ENCODE measurements at places on chromosomes 4 and X. TPM values are rescaled to one million over a fixed set of nuclear protein-coding genes. Genes with fewer than 3 reads are reported as not detected.
A peak's percentile ranks its signal among the peaks of the same experiment; 100 is the strongest.

GRCh38 chrX:11215191-11215921, 77.9 kb upstream of the AMELX start:
- DNase-seq = no peak

DNA sequence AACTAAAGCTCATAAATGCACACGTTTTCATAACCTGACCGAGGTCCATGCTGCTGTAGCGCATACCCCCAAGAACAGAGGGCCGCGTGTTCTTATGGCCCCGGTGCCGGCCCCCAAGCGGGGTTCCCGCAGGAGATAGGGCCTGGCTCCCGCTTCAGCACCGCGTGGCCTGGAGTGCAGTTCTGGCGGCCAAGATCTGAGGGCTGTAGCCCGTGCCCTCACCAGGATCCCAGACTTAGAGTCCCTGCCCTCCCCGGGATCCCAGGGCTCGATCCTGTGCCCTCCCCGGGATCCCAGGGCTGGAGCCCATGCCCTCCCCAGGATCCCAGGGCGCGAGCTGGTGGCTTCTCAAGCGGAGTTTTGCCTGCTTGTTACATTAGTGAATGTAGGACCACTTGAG, 1.0 kb upstream of the GRPEL1 start:
- DNase-seq = no peak

DNA sequence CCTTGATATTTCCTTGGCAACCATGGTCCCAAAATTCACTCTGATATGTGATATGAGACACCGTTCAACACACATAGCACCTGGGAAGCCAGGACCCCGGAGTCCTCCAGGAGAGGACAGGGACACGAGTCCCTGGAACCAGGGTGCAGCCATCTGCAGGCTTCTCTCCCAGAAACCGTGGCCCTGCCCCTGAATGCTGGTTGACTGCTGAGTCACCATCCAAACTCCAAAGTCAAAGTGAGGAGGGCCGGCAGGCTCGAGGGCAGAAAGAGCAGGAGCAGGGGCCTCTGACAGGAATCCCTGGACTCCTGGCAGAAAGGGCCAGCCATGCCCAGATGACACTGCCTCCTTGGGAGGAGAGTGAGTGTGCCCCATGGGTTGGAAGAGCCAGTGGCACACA, 6.9 kb upstream of the PNMA6A start:
- DNase-seq = no peak

DNA sequence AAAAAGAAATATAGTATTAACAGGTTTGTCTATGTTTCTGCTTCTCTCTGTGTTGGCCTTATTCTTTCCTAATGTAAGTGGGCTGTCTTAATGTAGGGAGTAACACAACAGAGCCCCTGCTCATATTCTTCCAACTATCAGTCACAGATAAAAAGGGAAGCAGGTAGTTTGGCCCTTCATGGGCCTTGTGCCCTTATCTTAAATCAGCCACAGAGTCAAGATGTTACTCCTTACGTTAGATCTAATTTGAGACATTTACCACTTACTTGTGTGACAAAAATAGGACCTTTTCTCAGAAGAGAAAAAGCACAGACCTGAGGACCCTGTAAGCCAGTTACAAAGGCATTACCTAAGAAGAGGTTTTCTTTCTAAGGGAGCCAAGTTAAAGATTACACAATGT, 589.0 kb downstream of the GRXCR1 start:
- DNase-seq = no peak

- DNase-seq = peak; percentile 92
These were observed 2.1 kb upstream of the APBB2 start for GRCh38 chr4:41216294-41217019.

DNA sequence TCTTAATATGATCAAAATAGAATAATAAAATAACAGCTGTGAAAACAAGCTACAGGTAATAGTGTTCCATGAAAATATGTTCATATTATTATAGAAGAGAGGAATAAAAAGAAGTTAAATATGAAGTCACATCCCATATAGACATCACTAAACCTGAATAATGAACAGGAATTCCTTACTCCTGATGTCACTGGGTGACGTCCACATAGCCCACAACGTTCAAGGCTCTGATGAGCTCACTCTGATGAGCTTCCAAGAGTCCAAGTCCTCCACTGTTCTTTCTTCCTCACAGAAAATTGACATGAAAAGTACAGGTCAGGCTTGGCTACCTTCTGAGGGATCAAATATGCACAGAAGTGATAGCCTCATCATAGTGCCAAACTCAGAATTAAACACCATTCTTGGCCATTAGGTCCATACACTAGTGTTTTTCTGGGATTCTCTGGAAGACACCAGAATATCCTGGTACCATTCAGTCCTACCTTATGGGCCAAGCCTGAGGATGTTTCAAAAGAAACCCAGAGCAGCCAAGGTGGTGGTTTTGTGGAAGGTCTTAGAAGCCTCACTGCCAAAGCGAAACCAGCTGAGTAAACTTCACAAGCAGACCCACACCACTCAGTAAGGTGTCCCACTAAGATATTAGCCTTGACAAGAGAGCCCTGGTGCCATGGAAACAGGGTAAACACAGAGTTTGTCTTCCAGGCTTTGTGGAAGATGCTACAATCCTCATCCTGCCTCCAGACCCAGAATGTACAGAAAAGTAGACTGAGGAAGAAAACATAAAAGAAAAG, 138.4 kb upstream of the HHIP start:
- no peak for DNase-seq

GRCh38 chrX:45598861-45599260, 398.2 kb upstream of the DIPK2B start:
- DNase-seq = no peak

SRPK3 gene
- not detected for total RNA-seq

PIN4 gene
- 12.1 TPM for total RNA-seq

S100G gene
- total RNA-seq = not detected

APBB2 gene
- 56.2 TPM for total RNA-seq

MAGEA10 gene
- total RNA-seq = not detected

Data from osteocyte (in vitro differentiated cells).